ENCODE measurements at places on chromosomes 7 and 10.

- DNase-seq = no peak
Observed at GRCh38 chr7:91846436-91846835, 34.1 kb downstream of the MTERF1 start.

DNA sequence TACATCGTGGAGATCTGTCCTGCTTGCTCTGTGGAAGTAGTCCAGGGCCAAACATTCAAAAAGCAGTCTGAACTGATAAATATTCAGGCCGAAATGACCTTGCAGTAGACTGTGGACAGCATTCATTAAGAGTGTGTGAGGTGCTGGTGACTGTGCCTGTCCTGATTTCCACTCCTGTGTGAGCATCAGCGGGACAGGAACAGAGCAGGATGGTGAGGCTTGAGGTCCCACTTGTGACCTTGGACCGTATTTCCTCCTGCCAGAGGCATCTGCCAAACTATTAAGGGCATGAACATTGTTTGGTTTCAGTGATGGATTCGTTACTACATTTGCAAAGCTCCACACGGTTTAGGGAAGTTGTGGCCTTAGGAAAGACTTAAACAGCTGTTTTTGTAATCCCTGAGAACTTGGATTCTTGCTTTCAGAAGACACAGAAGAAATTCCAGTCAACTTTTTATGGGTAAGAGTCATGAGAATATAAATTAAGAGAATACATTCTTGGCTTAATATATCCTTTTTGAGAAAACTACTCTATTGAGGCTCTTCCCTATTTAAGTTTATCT is 32.8 kb downstream of the CCNY start:
- DNase-seq = no peak

DNA sequence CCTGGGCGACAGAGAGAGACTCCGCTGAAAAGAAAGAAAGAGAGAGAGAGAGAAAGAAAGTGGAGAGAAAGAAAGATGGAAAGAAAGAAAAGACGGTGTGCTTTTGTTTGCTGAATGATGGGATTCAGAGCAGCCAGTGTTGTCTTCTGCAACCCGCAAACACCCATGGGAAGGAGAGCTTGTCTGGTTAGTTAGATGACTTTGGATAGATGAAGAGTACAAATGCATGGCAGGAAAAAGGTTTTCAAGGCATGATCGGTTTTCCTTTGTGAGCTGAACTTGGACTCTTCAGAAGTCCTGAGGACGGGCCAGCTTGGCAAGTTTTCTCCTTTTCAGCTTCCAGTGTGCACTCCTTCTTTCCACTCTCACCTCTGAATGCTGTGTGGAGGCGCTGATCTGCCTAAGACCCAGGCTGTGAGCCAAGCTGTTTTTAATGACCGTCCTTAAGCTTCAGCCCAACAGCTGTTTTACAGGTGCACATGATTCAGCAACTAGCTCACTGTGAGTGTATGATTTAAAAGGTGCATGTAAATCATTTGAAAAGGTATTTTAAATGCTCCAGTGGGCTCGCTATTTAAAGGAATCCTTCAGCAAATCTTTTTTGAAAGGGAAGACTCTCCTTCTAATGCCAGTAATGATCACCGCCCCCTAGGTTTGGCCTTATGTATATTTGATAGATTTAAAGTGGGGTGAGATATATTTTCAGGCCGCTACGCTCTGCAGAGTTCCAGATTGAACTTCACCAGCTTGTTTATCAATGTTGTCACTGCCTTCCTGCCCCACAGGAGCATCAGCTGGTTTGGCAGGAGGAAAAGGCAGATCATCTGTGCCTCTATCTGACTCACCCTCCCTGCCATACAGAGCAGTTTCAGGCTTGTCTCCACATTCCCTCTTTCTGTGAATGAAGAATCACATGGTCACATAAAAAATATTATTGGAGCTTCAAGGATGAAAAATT is 115.0 kb downstream of the PLXDC2 start:
- DNase-seq = peak; percentile 79

DNA sequence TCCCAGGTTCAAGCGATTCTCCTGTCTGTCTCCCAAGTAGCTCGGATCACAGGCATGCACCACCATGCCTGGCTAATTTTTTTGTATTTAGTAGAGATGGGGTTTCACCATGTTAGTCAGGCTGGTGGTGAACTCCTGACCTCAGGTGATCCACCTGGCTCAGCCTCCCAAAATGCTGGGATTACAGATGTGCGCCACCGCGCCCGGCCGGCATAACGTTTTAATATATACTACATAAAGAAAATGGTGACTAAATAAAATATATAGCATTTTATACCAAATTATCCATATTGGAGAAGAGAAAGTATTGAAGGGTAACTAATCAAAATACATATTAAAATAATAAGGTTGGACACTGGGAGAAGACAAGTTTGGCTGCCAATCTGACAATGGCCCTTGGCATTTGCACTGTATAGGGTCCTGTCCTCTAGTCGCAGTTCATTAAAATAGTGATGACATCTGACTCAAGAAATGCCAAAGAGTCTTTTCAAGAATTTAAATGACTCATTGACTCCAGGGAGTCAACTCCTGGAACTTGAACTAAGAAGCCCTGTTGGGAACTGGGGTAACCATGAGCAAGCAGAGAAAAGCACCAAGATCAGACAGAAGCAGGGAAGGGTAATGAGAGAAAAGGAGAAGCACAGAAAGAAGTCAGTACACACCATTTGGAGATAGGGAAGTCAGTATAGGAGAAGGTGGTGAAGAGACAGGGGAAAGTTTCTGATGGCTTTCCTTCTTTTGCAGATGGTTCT is 91.1 kb downstream of the CH25H start:
- DNase-seq = no peak

GRCh38 chr7:95974108-95974507 is 201.8 kb downstream of the DYNC1I1 start:
- peak; percentile 14 for DNase-seq

GRCh38 chr7:70408477-70408876 is 723.5 kb upstream of the GALNT17 start:
- DNase-seq = no peak

GRCh38 chr10:29643771-29644501 is 9.2 kb upstream of the SVIL start:
- no peak for DNase-seq

GRCh38 chr7:17211307-17211836 is 87.1 kb upstream of the AHR start:
- no peak for DNase-seq

DNA sequence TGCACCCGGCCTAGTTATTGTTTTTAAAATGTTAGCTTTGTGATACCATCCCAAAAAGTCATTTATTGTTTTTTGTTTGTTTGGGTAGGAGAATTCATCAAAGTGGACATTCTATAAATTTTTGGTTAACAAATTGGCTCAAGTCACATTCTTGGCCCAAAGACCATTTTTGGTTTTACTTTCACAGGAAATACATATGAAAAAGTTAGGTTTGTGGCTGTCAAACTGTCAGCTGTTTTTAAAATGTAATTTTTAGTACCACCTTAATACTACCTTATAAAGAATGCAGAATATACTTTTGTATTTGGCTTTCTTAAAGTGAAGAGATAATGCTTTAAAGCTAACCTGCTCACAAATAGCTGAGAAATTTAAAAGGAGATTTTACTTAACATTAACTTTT is 25.1 kb downstream of the TMEM168 start:
- no peak for DNase-seq

DNA sequence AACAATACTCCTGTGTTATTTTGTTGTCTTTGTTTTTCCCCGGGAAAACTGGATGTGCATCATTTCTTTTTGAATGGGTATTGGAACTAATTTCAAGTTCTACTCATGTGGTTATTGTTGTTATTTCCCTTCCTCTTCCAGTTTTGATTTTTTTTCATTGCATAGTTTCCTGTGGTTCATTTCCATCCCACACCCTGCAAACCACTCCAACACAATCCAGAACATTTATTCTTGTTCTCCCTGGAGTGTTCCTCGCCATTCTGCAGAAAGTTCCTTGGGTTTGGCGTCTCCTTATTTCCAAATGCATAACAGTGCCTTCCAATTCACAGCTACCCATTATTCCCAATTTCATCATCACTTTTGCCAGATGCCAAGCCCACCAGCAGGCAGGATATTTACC is 775.1 kb downstream of the TNS3 start:
- no peak for DNase-seq

- DNase-seq = no peak
Observed at GRCh38 chr7:147861058-147861716, 729.4 kb upstream of the C7orf33 start.
